CD4-positive, CD25-positive, alpha-beta regulatory T cell (primary cell): ENCODE measurements at places on chromosomes 1 and 21.

DNA sequence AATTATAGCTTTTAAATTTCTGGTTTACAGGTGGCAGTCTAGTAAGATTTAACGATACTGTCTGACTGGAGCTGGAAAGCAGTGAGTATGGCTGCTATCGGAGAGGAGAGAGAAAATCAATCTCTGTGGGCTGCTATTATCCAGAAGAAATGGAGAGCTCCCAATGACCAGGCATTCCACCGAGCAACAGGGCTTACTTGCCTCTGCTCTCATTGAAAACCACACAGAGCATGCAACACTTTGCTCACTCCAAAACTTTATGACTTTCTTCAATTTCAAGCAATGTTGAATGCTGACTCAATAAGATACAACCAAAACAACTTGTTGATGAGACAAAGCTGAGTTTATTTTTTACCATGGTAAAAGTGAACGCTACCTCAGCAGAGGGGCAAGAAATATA, 337.0 kb upstream of the NCAM2 start:
- no peak for DNase-seq

DNA sequence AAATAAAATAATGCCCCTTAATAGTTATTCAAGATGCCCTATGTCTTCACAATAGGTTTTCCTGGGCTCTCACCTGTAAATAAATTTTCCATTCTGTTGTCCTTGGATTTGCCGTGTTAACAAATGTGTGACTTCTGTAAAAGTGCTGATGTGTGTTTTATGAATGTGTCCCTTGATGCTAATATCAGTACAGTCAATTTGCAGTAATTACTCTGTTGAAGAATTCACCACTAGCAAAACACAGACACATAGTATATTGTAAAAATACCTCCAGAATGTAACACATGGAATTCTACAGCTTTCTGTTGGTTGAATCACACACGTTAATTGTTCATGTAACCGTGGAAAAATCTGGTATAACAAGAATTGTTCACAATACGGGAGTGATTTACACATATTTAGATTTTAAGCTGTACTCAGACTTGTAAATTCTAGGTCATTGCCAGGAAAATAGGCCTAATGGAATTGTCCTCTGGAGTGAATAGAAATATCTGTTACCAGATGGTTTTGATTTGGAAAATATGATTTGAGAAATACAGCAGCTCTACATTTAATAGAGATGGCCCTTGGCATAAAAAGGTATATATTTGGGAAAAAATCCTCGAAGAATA, 36.7 kb upstream of the KCNK2 start:
- DNase-seq: no peak

DNA sequence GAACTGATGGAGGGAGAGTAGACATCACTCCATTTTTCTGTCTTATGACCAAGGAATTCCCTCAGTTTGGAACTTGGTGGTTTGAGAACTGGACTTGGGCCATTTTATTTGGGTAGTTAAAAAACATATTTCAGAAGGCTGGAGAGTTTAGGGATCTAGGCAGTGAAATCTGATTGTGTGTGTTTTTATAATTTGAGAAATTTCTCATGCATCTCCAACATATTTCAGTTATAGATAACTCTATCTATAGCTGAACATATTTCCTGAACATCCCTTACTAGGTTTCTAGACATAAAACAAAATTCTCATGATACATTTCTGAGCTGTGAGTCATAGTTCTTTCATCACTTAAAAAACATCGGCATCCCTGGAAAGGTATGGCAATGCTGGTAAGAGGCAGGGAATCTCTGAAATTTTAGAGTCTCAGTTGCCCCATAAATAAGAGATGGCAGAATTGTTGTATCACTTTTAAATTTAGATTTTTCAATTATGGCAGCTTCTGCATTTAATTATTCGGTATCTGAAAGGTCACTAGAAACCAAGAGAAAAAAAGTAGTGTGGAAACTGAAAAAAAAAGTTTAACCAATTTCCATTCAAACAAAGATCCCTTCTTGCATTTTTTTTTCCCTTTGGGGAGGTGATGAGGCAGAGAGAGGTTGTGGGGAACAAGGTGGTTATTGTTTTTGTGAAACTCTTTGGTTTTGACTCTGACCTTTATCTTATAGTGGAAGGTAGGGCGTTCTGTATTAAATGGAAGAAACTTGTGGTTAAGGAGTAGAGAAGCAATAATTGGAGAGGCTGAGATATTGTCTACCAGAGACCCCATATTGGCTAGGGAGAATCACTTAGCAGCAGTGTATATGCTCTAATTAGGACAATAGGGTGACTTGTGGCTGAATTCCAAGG, 102.9 kb downstream of the FASLG start:
- no peak for DNase-seq

- DNase-seq: no peak
Observed at GRCh38 chr1:40377512-40377911, 4.0 kb downstream of the SMAP2 start.

GRCh38 chr1:17375651-17376050, 3.7 kb downstream of the PADI6 start:
- DNase-seq: no peak

DNA sequence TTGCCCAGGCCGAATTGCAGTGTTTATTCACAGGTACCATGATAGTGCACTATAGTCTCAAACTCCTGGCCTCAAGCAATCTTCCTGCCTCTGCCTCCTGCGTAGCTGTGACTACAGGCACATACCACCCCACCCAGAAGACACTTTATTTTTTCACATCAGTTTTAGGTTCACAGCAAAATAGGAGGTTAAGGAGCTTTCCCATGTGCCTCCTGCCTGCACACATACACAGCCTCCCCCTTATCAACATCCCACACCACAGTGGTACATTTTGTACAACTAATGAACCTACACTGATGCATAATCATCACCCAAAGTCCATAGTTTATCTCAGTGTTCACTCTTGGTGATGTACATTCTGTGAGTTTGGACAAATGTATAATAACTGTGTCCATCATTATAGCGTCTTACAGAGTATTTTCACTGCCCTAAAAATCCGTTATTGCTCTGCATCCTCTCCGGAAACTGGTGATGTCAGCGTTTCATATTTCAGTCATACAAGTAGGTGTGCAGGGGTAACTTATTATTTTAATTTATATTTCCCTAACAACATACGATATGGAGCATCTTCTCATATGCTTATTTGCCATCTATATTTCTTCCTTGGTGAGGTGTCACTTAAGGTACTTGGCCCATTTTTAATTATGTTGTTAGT, 23.2 kb downstream of the OR13G1 start:
- no peak for DNase-seq

GRCh38 chr1:109274533-109275476, 8.1 kb downstream of the PSRC1 start:
- DNase-seq: no peak

GRCh38 chr1:24284156-24284471, 35.0 kb upstream of the GRHL3 start:
- no peak for DNase-seq

DNA sequence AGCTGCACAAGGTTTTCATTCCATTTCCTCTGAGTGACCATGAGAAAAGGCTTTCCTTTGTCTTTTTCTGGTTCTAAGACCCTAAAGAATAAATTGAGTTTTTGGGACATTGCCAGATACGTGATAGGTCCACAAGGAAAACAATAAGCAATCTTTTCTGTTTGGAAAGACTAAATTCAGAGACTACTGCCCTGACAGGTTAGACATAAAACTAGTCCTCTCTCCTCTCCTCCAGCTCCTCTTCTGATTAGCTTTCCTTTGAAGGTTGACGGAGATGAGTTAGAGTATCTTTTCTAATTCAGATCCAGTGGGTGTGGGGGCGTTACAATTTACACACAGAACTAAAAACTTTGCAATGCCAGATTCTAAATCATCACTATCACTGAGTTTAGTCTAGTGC, 57.8 kb upstream of the C1orf53 start:
- no peak for DNase-seq

GRCh38 chr1:91919962-91920361, 29.2 kb upstream of the BRDT start:
- no peak for DNase-seq

GRCh38 chr1:119012383-119012782, 24.2 kb upstream of the TBX15 start:
- no peak for DNase-seq

DNA sequence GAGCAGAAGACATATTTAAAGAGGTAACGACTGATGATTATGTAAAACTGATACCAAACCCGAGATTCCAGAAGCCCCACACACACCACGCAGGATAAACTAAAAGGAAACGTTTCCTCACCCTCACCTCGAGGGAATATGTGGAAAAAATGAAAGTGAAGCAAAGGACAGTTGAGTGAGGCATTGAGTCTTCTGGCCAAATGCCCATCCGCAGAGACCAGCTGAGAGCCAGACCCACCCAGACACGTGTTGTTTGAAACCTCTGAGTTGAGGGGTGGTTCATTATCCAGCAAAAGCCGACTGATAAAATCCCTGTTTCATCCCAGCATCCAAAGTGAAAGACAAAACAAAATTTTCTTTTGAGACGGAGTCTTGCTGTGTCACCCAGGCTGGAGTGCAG, 29.6 kb upstream of the PCBP3 start:
- no peak for DNase-seq

DNA sequence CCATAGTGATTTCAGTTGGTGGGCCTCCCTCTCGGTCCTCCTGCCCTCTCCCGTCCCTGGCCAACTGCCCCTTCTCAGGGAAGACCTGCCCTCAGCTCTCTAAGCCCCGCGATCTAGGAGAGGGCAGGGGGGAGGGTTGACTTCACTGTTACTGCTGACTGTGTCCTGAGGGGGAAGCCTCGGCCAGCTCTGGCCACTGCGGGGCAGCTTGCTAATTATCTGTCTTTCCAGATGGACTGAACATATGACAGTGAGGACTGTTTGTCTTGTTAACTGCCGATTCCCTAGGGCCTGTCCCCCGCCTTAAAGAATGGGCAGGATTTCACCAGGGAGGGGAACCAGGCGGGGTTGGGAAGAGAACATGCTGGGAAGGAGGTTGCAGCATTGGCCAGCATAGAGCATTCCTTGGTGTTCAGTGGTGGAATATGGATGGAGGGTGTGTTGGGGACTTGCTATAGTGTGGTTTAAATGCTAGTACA, 22.9 kb downstream of the NIPAL3 start:
- no peak for DNase-seq

DNA sequence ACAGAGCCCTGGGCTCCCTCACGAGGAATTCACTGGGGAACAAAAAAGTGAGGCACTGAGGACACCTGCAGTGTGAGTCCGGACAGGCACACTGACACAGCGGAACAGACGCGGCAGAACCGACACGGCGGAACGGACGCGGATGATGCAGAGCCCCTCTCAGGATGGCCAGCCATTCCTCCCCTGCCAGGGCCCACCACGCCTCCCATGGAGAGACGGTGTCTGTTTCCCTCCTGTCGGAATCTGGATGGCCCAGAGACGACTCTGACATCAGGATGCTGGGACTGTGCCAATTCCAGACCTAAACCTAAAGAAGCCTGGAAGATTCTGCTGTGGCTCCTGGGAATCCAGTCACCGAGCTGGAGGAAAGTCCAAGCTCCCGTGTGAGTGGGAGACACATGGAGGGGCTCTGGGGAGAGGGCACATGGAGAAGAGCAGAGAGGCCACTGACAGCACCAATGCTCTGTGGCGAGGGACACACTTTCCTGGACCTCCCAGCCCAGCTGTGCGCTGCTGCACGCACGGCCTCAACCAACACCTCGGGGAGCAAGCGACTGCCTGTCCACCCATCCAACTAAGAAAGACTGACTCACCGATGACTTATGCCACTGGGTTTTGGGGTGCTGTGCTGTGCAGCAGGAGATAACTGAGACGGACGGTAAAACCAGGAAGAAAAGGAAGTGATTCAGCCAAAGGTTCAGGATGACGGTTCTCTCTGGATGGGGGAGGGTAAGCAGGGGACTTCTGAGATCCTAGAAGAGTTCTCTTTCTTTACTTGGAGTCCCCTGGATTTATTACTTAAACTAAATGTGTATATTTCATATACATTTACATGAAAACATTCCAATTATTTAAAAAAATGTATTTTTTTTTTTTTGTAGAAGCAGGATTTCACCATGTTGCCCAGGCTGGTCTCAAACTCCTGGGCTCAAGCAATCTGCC, 23.3 kb downstream of the ZBTB17 start:
- DNase-seq: no peak

DNA sequence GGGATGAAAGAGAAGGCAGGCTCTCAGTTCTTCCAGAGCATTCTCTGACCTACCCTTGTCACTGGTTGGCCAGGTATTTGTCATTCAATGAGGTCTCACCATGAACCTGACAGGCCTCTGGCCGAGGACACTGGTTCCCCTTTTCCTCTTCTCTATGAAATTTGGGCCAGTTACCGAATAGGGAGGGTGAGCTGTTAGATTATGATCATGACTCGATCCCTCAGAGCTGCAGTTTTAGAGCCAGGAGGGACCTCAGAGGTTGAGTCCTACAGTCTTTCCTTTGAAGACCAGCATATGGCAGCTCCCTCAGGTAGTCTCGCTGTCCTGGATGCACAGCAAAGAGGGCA, 29.5 kb upstream of the CLSTN1 start:
- DNase-seq: no peak

DNA sequence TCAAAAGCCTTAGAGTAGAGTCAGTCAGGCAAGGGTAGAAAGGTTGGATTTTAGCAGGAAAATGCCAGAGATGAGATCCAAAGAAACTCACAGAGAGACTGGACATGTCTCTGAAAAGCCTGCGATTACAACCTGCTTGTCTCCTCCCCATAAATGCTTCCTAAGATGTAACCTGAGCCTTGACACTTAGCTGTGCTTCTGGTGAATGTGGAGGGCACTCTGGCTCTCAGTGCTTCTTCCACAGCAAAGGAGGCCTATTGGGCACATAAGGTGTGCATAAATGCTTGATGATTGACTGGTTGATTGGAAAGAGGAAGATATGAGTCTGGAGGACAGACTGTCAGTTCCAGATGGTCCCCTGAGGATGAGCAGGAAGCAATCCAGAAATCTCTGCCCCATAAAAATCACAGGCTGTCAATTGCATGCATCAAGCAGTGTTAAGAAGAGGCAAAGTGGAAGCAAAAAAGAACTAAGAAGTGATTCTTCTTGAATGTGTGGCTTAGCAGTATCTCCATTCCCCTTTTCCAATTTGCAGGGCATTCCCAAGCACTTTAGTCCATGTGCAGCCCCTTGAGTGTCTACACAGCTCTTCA, 236.2 kb upstream of the RRP15 start:
- no peak for DNase-seq

GRCh38 chr1:12434174-12434573, 183.8 kb downstream of the DHRS3 start:
- DNase-seq: no peak

GRCh38 chr1:47658161-47658920, 220.5 kb downstream of the FOXD2 start:
- DNase-seq: no peak

DNA sequence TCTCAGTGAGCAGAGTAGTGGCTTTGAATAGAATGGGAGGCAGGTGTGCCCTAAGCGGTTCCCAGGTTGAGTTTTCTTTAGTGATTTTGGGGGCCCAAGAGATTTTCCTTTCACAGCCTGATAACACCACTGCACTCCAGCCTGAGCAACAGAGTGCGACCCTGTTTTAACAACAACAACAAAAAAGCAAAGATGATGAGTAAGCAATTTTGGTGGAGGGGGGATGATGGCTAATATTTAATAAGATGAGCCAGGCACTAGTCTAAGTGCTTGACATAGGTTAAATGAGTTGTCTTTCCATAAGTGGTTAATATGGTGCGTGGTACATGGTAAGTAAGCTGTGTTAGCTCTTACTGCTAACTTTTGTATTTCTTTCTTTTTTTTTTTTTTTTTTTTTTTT, 2.0 kb downstream of the RNPEP start:
- no peak for DNase-seq
